KG1 (cell line): ENCODE measurements at places on chromosomes 5 and 9.

DNA sequence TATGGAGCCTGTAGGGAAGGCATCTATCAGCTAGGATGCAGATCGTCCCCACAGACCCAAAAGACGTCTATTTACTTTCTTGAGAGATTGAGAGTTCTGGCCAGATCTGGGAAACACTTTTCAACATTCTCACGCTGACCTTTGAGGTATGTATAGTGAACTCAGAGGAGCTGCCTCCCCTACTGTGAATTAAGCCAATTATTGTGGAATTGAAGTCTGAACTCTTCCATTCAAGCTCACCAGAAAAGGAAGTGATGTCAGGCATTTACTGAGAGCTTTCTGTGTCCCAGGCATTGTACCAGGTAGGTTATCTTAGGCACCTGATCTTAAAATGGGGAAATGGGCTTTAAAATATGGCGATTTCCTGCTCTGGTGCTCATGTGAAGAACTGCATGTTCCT lies 136.5 kb downstream of the SV2C start:
- no peak for DNase-seq

- no peak for DNase-seq
Measured at GRCh38 chr5:148384380-148384737, 601 bp downstream of the FBXO38 start.

GRCh38 chr5:60916646-60917045 lies 28.2 kb downstream of the ERCC8 start:
- DNase-seq = no peak

DNA sequence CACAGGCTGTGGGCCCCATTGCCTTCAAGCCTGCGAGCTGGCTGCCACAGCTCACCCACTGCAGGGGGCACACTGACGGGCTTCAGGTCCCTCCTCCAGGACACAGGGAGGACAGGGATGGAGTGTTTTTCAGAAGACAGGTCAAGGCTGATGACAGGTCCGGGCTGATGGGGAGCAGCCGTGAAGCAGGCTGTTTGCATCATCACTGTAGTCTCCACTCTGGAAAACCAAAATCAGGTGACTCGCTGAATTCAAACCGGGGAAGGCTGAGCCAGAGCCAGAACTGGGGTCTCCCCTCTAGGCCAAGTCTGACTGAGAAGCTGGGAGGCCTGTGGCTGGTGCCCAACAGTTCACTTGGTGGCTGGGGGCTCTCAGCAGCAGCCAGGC lies 48.5 kb downstream of the OLFM1 start:
- no peak for DNase-seq

GRCh38 chr5:33621514-33621913 lies 180.7 kb downstream of the TARS1 start:
- no peak for DNase-seq

DNA sequence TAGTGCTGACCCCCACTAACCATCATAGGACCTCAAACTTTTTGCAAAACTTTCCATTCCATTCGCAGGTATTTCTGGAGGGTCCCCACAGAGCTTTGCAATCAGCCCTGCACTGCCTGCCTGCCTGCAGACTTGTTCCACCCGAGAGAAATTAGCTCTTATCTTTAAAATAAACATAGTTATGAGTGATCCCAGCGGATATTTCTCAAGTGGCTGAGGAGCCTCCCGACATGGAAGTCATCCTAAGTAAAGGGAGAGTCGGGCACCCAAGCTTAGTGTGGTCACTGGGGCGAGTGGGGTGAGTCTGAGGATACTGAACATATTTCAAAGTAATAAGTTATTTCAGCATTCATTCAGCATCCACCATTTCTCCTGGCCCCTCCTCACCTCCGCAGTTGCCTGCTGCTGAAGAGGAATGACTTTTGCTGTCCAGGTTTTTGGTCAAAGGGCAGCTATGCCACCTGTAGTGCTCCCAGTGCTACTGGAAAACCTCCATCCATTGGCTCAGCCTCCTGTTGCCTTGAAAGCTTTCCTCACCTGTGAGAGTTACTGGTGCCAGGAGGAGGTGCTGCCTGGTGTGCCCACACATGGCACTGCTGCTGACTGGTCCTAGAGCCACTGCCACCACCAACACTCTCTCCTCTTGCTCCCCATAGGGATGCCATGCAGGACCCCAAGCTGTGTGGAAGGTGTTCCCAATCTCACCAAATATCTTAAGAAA lies 89.7 kb upstream of the PCSK1 start:
- no peak for DNase-seq

DNA sequence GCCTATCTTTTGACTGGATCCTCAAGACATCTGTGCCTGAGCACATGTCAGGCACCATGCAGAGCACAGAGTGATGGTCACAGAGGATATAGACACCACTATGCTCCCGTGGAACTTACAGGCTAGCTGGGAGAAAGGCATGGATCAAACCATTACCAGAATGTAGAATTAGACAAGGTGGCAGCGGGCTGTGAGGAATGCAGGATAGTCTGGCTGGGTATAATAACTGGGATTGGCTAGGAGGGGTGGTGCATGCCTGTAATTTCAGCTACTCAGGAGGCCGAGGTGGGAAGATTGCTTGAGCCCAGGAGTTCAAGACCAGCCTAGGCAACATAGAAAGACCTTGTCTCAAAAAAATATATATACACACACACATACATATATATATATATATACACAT lies 50.3 kb downstream of the ASS1 start:
- no peak for DNase-seq

- DNase-seq = no peak
Measured at GRCh38 chr9:87703636-87704276, 22.2 kb upstream of the CTSL start.

- no peak for DNase-seq
Measured at GRCh38 chr5:93956006-93956405, 214.6 kb upstream of the POU5F2 start.

DNA sequence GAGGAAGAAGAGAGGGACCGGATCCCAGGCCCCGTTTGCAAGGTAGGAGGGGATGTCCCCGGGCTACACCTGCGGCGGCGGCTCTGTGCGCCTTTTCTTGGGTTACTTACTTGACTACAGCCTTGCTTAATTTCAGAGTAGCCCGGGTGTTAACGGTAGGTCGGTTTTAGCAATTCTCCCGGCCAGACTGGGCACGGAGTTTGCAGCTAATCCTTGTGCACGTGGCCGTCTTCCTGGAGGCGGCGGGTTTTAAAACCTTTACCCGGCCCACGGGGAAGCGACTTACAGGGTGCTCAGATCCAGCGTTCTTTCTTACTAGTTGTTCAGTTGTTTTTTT lies 313 bp downstream of the BRIX1 start:
- no peak for DNase-seq

- no peak for DNase-seq
Measured at GRCh38 chr9:116009420-116009819, 144.2 kb upstream of the PAPPA start.

GRCh38 chr9:135751501-135751900 lies 49.5 kb downstream of the KCNT1 start:
- DNase-seq = no peak

- DNase-seq = no peak
Measured at GRCh38 chr5:142655339-142656267, 30.3 kb downstream of the FGF1 start.

DNA sequence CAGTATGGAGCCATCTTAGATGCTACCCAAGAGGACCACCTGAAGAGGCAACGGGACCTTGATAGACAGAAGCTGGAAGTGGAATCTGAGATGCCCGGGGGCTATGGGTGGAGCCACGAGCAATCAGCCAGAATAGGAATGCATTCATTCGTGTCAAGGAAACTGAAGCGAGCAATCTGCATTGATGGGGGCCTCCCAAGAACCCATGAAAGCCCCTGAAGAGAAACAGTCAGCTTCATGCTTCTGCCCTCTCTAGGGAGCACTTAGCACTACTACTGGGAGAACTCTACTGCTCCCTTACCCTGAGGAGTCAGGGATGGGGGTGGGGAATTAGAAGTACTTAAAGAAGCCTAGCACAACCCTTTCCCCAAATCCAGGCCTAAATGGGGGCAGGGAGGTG lies 51.9 kb upstream of the TCERG1 start:
- DNase-seq = no peak

- DNase-seq = no peak
Measured at GRCh38 chr5:1476181-1476966, 31.1 kb upstream of the SLC6A3 start.

- DNase-seq = no peak
Measured at GRCh38 chr9:106875529-106875928, 12.6 kb downstream of the ZNF462 start.

GRCh38 chr5:171848911-171849520 lies 63.4 kb downstream of the SMIM23 start:
- DNase-seq = no peak

GRCh38 chr5:171029401-171029800 lies 167.6 kb downstream of the RANBP17 start:
- DNase-seq = no peak

- no peak for DNase-seq
Measured at GRCh38 chr9:20043461-20043860, 254.6 kb upstream of the SLC24A2 start.

DNA sequence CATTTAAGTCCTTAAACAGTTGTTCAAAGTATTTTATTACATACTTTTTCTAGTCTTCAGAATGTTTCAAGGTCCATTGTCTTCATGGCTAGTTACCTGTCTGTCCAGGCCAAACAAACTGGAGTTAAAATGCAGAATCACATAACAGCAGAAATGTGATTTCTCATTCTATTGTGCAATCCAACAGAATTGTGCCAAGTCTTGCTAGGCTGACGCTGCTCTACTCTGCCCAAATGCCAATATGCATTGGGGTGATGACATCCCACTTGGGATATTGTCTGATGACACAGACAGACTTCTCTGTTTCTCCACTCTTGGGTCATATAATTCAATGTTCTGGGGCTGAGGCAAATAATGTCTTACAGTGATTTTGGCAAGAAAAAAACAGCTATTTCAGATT lies 5.2 kb upstream of the SLC22A5 start:
- DNase-seq = no peak

GRCh38 chr5:104018299-104018698 lies 455.7 kb upstream of the NUDT12 start:
- DNase-seq = no peak

DNA sequence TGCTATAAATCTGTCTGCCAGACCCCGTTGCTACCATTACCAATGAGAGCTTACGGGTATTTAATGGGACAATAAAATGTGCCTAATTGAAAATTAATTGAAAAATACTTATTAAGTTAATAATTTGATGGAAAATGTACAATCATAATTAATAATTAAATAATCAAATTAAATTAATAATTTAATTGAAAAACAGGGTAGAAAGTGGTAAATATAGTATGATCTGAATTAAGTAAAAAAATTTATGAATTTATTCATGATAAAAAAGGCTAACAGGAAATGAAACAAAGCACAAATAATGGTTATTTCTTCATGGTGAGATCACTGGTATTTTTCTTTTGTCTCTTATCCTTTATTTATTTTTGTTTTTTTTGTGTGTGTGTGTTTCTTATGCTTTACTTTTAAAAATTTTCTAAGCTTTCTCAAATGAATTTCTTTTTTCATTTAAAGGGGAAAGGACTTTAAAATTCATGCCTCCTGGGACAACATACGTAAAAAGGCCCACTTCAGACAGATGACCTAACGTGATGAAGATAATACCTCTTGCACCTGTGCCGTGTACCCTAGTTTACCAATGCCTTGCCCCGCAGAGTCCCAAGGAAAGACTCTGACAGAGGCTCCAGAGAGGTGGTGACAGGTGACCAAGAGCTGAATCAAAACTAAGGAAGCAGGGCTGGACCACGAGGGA lies 24.0 kb upstream of the RXRA start:
- DNase-seq = no peak

DNA sequence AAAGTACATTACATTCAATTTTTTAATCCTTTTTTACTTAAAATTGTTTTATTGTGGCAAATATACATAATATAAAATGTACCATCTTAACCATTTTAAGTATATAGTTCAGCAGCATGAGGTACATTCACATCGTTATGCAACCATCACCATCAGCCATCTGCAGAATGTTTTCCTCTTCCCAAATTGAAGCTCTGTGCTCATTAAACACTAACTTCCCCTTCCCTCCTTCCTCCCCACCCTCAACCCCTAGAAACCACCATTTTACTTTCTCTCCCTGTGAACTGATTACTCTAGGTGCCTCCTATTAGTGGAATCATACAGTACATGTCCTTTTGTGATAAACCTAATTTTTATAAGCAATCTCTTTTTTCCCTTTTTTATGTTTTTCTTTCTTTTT lies 15.6 kb downstream of the TEX53 start:
- peak; percentile 8 for DNase-seq

DNA sequence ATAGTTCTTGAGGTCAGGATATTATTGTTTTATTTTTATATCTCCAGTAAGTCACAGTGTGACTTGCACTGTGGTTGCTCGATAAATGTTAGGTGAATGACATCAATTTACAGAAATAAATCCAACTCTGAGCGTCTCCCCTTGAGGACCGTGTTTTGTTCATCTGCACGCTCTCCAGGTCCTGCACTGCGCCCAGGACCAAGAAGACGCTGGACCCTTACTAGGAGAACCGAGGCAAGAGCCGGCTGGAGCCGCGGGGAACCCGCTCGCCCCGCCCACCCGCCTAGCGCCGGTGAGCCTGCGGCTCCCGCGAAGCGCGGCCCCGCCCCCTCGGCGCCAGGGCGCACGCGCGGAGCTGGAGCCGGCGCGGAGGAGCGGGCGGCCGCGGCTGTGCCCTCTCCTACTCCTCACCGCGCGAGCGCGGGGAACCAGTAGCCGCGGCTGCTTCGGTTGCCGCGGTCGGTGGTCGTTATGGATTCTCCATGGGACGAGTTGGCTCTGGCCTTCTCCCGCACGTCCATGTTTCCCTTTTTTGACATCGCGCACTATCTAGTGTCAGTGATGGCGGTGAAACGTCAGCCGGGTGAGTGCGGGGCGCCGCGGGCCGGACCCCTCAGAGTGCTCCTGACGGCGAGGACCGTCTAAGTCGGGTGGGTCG lies at the start of gene TMEM38B:
TSS of gene TMEM38B (plus strand) at position 352 of the 658 bp plus-strand sequence. CDS start at position 472, 120 bp downstream.
- DNase-seq = peak; percentile 73

DNA sequence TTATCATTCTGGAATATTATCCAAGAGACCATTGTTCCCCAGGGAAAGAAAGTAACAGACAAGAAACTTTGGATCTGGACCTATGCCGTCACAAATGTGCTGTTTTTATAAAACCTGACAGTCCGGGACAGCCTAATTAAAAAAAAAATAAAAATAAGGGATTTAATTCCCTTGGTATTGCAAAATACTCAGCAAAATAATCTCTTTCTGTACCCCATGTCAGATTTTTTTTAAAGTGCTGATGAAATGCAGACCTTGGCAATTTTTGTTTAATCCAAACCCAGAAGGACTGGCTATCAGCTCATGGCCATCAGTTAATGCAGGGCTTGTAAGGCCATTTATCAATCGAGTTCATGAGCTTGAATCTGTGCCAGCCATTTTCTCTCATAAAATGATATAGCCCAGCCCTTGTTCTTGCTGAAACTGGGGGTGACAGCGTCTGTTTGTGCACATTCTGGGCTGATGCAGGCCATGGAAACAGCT lies 162.7 kb upstream of the S1PR3 start:
- DNase-seq = no peak
